Transverse colon (tissue), 4 donors: ENCODE measurements at places on chromosomes 5 and 9.

GRCh38 chr9:127805620-127806019 lies 2.9 kb downstream of the FPGS start:
- peak; percentile 54 for DNase-seq

DNA sequence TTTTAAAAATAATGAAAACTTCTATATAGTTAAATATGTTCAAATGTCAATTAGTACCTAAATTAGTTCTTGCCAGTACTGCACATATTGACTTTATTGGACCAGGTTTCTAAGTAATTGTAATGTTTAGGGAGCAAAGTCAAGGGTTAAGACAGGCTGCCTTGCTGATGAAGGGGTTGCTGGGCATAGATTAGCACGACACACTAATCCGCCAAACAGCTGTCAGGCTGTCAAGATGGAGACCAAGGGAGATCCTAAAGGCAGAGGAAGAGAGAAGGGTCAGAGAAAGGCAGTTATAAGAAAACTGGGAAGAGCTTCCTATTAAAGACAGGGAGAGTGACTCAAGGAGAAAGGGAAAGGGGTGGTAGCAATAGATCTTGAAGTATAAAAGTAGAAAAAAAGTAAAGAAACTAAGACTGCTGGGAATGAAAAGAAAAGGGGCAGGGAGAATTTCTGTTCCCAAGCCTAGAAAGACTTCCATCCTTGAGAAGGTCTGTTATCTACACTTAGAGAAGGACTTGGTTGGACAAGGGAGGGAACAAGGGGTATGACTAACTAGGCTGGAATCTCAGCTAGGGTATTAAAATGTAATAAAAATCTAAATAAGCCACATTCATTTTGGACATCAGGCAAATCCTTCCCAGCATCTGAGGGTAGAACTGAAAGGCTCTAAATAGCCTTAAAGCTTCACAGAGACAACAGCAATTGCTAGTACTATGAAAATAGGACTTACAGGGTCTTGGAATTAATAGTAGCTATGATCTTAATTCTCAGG lies 188.7 kb downstream of the FBXL17 start:
- DNase-seq: no peak

DNA sequence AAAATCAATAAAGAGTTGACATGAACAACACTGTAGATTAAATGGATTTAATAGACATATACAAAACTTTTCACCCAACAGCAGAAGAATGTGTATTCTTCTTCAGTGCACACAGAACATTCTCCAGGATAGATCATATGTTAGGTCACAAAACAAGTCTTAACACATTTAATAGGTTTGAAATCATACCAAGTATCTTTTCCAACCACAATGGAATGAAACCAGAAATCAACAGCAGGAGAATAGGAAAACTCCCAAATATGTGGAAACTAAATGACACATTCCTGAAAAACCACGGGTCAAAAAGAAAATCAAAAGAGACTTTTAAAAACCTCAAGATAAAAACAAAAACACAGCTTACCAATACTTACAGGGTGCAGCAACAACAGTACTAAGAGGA lies 790.1 kb upstream of the ZNF608 start:
- DNase-seq: no peak

GRCh38 chr5:30596495-30597064 lies 596.9 kb upstream of the CDH6 start:
- DNase-seq: no peak

GRCh38 chr5:15388866-15389265 lies 111.1 kb upstream of the FBXL7 start:
- no peak for DNase-seq

DNA sequence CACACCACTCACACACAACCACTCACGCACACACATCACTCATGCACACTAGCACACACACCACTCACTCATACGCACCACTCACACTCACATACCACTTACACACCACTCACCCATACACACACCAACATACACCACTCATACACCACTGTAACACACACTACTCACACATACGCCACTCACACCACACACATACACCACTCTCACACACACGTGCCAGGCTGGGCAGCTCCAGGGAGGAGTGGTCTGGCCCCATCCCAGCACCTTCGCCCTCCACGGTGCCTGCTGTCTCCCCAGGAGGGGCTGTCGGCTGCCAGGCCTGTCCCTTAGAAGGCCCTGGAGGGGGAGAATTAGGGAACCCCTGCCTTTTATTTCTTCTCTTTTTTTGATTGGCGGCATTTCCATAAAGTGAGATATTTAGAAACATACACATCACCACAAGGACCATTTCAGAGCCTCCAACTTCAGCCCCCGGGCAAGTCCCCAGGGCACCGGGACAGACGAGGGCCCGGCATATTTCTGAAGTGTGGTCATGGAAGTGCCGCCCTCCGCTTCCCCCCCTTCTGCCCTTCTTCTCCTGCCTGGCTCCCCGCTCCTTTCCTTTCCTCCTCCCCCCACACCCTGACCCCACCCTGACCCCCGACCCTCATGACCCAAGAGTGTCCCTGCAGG lies 6.3 kb upstream of the ASB6 start:
- DNase-seq: no peak

DNA sequence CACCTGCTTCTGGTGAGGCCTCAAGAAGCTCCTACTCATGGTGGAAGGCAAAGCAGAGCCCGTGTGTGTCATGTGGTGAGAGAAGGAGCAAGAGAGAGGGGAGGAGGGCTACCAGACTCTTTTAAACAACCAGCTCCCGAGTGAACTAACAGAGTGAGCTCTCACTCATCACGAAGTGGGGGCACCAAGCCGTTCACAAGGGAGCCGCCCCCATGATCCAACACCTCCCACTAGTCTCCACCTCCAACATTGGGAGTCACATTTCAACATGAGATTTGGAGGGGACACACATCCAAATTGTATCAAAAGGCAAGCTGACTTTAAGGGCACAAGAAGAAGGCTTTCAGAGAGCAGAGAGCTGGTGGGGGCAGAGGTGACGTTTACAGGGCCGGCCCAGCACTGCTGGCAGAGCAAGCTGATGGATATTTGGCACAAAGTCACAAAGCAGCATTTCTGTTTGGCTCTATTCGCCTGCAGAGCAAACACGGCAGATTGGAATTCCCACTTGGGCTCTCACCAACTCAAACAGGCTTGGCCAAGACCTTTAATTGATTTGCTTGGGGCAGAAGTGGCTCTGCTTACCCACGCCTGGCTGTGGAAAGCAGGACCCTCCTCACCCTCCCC lies 20.0 kb downstream of the PITX1 start:
- no peak for DNase-seq

GRCh38 chr9:130371196-130371966 lies 73.4 kb upstream of the ASS1 start:
- no peak for DNase-seq

DNA sequence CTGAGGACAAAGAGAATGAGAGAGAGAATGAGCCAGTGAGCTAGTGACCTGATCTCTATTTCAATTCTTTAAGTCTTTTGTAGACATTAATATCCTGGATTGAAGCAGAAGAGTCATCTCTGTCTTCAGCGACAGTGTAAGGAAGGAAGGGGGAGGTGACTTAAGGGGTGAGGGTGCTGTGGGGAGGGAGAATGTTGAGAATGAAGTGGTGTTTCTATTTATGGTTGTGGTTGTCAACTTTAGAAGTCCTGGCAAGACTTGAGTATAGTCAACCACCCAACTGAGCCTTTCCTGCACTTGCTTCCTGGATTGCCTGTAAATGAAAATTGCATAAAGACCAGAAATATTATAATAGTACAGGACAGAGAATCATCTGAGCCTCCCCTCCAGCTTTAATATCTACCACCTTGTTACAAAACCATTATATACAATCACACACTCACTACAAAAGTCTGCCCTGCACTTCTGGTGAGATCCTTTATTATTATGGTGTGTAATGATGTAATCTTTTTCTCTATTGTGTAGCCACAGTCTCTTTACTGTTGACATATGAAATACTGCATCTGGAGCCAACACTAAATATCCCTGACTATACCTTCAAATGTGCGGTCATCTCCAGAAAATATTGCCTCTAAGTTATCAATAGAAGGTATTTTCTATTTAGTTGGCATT lies 91.7 kb downstream of the NTRK2 start:
- DNase-seq: no peak
